ENCODE measurements at places on chromosomes 12 and 14.

DNA sequence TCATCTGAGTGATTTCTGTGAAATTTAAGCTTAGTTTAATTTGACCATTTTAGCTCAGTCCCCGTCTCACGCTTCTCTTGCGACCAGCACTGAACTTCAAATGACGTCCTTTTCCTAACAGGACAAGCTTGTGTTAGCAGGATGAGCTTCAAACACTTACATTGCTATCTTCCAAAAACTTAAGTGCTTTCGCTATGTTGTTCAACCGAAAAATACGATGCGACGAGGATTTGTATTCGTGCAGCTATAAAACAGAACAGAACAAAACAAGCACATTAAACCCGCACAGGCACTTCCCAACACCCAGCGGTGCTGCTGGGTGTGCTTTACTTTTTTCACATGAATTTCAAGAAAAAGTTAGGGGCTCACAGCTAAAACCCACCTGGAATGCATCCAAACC lies 64.2 kb upstream of the DICER1 start:
- no peak for DNase-seq

DNA sequence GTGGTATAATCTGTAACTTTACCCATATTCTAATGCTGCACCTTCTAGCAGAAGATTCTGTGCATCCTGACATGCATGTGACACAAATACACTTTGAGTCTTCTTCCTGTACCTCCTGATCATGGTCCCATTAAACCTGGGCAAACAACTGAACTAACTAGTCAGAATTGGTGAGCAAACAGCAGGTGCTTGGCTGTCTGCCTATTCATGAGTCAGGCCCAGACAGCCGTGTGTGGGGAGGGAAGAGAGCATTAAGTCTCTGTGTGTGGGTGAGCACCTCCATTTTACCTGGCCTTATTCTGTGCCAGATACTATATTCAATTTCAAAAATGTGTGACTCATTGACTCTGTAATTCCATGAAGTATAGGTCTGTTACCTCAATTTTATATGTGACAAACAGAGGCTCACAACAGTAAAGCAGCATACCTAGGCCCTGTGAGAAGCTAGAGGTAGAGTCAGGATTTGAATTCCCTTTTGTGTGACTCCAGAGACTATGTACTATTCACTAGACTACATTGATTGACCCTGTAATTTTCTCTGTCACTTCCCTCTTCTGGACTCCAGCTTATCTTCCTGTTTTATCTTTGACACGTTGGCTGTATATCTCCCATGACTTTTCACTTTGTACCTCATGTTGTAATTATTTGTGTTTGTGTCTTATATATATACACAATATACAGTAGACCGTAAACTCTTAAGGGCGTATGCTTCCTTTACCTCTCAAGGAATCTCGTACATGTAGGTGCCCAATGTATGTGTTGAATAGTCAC lies 32.2 kb downstream of the SUSD6 start:
- DNase-seq = no peak

DNA sequence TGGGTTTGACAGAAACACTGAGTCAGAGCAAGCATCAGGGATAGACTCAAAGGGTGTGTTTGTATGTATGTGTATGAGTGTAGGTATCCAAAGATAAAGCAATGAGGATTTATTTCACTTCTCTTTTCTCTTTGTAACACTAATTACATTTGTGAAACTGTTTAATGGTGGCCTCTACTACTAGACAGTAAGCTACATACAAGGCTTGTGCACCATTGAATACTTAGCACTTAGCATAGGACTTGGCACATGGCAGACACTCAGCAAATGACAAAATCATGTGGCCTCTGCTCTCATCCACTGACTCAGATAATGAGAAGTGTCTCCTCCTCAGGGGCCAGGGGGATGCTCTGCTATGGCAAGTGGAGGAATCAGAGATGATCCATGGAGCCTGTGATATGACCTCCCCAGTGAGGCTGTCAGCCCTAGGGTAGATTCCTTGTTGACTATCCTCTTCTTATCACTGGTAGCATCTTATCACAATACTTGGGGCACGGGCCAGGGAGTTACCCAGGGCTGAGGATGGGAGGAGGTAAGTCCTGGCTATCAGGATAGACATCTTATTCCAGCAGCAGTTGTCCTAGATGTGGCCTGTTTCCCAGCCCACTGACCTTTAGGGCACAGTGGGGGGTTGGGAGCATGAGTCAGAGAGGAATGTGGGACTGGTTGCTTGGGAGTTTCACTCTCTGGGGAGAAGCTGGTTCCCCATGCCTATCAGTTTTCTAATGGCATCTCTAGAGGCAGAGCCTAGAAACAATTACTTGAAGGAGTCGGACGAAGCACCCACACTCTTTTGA lies 71.2 kb upstream of the HOXC13 start:
- DNase-seq = no peak

GRCh38 chr12:92859650-92860386 lies 69.3 kb downstream of the EEA1 start:
- DNase-seq = no peak

GRCh38 chr12:121026274-121027045 lies 10.2 kb upstream of the C12orf43 start:
- no peak for DNase-seq

GRCh38 chr12:41213107-41213506 lies 25.0 kb downstream of the PDZRN4 start:
- DNase-seq = no peak

- DNase-seq = no peak
Observed at GRCh38 chr14:38225946-38226345, 18.2 kb downstream of the SSTR1 start.

DNA sequence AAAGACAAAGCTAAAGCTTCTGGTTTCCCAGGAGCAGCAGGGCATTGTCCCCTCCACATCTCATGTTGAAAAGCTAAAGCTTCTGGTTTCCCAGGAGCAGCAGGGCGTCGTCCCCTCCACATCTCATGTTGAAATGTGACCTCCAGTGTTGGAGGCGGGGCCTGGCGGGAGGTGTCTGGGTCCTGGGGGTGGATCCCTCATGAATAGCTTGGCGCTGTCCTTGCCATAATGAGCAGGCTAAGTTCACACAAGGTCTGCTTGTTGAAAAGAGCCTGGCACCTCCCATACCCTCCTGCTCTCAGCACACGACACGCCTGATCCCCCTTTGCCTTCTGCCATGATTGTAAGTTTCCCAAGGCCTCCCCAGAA lies 123.7 kb downstream of the PIWIL1 start:
- no peak for DNase-seq

DNA sequence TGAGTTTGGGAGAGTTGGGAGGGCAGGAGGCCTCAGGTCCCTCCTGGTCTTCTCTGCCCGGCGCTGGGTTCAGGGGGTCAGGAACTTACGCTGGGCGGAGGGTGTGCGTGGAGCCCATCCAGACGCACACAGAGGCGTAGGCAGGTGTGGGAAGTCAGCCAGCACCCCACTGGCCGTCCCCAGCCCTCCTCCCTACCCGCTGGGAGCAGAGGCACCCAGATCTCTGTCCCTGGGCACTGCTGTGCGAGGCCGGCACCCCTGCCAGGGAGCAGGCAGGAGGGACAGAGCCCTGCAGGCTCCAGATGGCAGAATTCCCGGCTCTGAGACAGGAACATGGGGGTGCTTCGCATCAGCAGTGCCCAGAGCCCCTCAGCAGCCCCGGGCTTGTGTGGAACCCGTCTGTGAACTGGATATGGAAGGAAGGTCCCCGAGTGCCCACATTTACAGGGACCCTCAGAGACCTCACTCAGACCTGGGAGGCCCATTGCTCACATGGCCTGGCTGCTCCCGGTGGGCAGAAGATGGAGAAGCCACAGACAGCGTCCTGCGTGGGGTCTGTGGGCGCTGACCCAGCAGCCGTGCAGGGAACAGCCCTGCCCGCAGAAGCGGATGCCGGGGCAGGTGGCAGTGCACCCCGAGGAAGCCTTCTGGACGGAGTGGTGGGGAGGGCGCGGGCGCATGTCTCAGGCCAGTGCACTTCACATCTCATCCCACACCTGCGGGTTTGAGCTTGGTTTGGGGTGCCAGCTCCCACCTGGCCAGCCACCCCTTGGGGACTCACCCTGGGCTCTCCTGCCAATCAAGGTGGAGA lies 59.3 kb downstream of the LRCOL1 start:
- DNase-seq = no peak

GRCh38 chr12:3694673-3695072 lies 58.2 kb downstream of the CRACR2A start:
- DNase-seq = no peak

DNA sequence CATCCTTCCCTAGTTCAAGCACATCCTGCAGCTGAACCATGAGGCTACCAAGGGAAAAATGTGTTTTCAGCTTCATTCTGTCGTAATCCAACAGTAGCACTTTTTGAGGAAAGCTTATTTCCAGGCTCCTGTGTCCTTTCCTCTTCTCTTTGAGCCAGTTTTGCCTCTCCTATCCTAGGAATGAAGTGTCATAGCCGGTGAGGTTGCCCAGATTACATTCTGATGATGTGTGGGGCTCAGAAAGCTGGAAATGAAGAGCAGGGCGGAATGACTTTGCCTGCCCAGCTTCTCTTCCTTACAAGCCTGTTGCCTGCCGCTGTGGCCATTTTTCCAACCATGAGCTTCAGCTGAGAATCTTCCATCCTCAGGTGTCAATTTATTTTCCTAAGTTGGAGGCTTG lies 381.8 kb downstream of the NUAK1 start:
- DNase-seq = no peak

DNA sequence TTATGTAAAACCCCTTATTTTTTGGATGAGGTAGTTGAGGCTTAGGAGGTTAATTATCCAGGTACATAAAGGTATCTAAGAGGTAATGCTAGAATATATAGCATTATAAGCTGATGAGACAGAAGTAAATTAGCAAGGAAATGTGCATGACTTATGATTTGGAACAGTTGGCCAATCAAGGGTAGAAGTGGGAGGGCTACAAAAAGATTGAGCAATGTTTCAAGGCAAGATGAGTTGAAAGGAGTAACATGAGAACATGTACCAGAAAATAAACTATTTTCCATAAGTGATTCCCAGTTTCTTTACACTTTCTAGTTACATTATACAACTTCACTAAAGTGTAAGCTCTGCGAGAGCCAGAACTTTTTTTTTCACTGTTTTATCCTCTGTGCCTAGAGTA lies 290.9 kb downstream of the LRIG3 start:
- no peak for DNase-seq

- DNase-seq = no peak
Observed at GRCh38 chr14:22044193-22044592, 370.6 kb upstream of the OR4E1 start.

DNA sequence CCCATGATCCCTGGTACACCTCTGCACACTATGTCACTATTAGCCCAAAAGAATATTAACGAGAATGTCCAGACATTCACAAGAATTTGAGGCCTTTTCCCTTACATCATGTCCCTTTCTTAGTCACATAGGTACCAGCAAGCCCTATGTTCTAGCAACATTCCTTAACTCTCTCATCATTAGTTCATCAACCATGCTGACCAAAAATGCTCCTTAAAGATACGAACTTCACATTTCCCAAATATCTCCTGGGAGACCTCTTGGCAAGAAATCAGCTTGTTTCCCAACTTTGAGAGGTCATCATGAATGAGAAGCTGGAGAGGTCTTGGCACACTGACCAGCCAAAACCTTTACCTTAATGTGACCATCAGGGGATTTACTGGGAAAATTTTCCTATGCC lies 4.6 kb downstream of the SALL2 start:
- DNase-seq = no peak

- no peak for DNase-seq
Observed at GRCh38 chr12:95173392-95174251, 43.6 kb downstream of the FGD6 start.

DNA sequence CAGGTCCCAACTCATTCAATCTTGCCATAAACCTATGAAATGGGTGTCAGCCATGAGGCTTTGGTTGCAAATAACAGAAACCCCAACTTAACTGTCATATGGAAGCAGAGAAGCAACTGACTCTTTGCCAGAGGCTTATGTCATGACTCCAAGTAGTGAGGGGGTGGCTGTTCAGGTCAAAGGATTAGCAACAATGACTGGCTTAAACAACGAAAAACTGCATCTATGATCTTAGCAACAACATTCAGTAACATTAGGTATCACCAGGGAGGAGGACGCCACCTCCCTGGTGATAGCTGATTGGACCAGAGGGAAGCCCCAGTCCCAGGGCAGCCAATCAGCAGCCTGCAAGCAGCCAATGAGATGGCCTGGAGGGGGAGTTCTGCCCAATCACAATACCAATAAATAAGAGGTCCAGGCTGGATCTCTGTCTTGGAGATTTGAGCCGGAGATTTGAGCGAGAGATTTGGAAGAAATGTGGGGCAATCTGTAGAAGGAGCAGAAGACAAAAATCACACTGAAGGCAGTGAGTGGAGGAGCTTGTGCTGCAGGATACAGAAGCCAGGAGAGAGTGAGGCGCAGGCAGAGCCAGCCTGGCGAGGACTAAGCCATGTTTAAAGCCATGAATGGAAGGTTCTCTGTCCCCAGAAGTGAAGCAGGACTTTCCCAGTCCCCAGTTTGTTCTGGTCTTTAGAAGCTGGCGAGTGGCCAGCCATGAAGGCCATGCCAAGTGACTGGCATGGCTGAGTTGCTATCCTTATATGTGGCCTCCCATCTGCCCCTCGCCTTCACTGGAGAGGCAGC lies 93.3 kb downstream of the CALM1 start:
- no peak for DNase-seq

DNA sequence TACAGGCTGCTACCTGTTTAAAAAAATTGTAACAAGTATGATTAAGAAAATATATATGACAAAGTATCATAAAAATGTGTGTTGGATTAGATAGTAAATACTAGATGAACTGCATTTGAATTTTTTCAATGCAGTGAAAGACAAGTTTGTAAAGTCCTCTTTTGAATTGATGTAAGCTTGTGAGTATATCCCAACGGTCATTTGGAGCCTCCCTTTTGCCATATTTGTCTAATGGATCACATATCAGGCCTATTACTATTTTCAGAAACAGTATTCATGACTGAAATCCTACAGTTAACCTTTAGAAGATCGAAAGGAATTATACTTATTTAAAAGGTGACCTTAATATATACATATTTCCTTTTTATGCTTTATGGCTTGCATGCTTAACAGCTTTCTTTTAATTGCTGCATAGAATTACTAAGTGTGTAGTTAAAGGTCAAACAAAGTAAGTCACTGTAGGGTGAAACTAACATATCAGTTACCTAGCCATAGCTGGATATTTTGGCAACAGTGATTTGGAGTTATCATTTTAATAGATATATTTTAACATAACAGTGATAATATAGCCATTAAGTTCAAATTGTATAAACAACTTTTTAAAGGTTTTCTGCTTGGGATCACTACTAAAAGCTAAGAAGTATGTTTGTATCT lies 53.6 kb downstream of the USP15 start:
- no peak for DNase-seq

- no peak for DNase-seq
Observed at GRCh38 chr12:45259675-45260074, 43.8 kb downstream of the ANO6 start.
